Stimulated activated CD4-positive, alpha-beta T cell treated with anti-CD3 and anti-CD28 coated beads, Interleukin-4, amount 100 ng/mL, for 48 hours (primary cell): ENCODE measurements at places on chromosomes 1 and 21.

DNA sequence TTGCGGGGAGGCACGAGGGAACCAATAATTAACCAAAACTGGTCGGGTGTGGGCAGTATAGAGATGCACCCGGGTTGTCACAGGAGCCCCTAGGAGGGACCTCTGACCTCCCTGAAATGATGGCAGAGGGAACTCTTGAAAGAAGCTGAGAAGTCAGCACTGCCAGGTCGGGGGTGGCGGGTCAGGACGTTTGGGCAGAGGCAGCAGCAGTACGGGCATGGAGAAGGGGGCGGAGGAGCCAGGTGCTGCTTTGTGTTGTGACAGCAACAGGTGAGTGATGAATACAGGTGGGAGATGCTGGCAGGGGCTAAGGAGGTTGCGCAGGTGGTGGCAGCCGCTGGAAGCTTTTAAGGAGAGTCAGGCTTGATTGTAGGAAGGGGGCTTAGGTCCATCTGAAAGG, 11.7 kb downstream of the TNFRSF1B start:
- no peak for DNase-seq

DNA sequence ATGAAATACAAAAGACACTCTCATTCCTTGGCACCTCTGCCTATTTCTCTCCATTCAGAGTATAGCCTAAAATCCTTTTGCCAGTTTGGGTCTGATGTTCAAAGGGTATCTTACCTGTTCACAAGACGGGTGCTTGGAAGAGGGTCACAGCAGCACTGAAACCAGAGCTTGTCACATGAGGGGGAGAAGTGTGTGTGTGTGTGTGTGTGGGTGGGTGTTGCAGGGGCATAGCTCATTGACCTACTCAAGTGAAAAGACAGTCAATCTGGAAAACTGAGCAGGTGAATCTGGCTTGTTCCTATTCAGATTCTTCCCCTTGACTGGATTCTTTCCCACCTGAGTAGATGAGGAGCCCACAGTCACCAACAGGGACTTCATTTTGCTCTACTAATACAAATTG, 63.9 kb downstream of the KCTD3 start:
- DNase-seq, result no peak

- DNase-seq, result no peak
These were observed 173.7 kb downstream of the ZBTB18 start for GRCh38 chr1:244224487-244225430.

DNA sequence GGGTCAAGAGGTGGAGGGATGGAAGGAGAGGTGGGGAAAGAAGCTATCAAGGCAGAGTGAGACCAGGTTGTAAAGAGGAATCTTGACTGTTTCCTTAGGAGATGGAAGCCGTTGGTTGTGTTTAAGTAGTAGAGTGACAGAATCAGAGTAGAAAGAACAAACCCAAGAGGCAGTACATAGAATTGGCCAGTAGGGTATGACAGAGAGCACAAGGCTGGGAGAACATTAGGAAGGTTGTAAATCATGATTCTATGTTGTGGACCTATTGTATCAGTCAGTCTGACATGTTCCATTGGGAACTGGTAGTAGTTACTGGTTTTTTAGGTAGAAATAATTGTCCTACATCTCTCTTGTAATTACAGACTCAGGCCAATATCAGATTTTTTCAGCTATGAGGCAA, 486.9 kb upstream of the USP24 start:
- DNase-seq, result no peak

- no peak for DNase-seq
These were observed 29.3 kb downstream of the ERG start for GRCh38 chr21:38468989-38469388.

- no peak for DNase-seq
These were observed 76.2 kb upstream of the TLR5 start for GRCh38 chr1:223219318-223219635.

DNA sequence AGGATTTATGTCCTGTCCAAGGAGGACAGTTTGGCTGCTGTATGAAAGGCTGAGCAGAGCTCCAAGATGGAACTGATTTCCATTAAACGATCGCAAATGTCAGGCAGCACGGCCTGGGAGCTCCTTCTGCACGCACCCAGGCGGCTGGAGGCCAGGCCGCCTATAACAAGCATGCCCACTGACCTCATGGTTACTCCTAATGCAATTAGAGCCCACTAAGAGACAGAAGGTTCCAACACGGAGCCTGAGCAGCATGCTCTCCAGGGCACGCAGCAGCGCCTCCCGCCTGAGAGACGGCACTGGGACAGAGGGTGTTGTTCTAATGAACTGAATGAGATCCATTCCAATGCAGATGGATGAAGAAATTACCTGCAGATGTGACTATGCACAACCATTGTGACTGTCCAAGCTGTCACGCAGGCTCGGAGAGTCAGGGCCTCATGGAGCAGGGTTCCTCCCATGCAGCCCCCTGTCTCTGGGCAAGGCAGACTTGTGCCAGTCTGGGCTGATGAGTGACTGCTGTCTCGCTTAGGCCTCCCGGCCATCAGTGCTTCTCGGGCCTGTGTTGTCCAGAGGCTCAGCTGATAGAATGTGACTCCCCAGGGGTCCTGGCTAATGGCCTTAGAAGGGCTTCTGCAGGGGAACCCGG, 25.2 kb upstream of the CDCA8 start:
- no peak for DNase-seq

- DNase-seq, result no peak
These were observed at the start of gene LHX4 for GRCh38 chr1:180229483-180230415. LHX4 (plus strand) TSS chr1:180230264; CDS start chr1:180230530, 266 bp downstream.

GRCh38 chr1:10651389-10651766, 145.1 kb downstream of the CASZ1 start:
- DNase-seq, result no peak

- no peak for DNase-seq
These were observed 41.8 kb downstream of the ITSN1 start for GRCh38 chr21:33684068-33684467.

- no peak for DNase-seq
These were observed 78.1 kb downstream of the RERE start for GRCh38 chr1:8739377-8739776.

- DNase-seq, result no peak
These were observed 189.2 kb downstream of the CDC7 start for GRCh38 chr1:91689641-91690481.

DNA sequence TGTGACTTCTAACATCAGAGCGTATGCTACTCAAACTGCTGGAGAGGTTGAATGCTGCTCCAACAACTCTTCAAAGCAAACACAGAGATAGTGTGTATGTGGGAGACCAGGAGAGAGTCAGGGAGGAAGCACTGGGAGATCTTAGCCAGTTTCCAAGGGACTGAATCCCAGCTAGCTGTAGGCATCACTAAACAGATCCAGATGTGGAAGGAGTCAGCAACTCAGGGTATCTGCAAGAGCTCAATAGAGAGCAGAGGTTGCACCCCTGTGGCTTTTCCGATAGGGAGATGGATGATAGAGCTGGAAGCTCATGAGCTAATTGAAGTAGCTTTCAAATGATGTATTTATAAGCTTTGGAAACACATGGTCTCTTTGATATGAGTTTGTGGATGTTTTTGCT, 168.9 kb upstream of the HOOK1 start:
- DNase-seq, result no peak
